Activated T-cell treated with anti-CD3 and anti-CD28 coated beads, Interleukin-2, amount 50 U/mL, for 1 hour (primary cell): ENCODE measurements at places on chromosomes 2 and 18.
A peak's percentile ranks its signal among the peaks of the same experiment; 100 is the strongest.

GRCh38 chr2:148122788-148123187 lies 101.9 kb downstream of the MBD5 start:
- DNase-seq, result no peak

- no peak for DNase-seq
Measured at GRCh38 chr18:75533950-75534349, 106.4 kb upstream of the SMIM21 start.

- no peak for DNase-seq
Measured at GRCh38 chr18:64872710-64873458, 724.0 kb upstream of the LINC00305 start.

GRCh38 chr18:35241448-35241804 lies 592 bp downstream of the ZNF397 start:
- no peak for DNase-seq

DNA sequence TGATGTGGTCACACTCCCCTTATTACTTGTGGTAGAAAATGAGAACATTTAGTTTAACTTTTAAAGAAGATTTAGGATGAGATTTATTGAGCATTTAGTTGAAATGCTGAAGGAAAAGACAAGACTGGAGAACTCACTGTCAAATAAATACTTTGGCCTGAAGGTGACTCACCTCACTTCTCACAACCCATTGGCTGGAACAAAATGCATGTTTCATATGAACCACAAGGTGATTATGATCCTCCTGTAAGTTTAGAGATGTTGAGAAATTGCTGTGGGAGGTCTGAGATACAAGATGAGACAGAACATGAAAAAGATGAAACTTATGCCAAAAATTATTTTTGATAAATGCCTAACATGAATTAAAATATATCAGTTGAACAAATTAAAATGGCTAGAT lies 1004.5 kb downstream of the SOCS6 start:
- DNase-seq, result no peak

DNA sequence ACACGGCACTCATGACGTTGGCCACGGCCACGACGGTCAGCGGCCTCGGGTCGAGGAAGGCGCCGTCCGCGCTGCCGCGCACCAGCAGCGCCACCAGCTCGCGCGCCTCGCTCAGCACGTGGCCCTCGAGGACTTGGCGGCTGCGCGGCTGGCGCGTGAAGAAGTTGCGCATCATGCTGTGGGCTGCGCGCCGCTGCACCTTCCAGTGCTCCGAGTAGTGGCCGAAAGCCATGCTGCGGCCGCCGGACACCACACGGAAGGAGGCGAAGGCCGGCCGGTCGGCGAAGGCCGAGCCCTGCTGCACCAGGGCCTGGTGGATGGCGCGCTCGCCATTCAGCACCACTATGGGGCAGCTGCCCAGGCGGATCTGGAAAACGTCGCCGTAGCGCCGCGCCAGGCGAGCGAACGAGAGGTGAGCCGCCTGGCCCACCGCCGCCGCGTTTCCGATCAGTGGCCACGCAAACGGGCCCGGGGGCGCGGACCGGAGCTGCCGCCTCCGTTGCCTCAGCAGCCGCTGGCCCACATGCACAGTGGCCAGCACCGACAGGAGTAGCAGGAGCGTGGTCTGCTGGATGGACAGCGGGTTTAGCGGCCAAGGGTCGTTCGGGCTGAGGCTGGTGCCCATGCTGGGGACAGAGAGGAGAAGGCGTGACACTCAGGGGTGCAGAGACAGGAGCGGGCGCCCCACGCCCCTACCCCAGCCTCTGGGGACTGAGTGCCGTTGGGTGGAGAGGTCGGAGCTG lies 1.0 kb downstream of the CYP1B1 start:
- no peak for DNase-seq

DNA sequence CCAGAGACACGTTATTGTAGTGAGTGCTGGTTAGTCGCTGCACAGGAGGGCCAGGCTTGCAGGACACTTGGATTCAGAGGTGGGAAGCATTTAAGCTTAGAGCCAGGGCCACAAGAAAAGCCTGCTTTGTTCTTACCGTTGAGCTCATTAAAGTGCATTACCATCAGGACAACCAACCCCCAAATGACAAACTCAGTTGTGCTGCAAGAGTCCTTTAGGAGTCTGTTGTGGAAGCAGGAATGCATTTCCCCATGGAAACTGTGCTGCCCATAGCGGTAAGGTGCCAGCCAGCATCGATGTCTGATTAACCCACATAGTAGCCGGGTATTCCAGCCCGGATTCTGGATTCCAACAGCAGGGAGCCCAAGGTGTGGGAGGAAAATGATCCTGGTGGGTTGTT lies 23.4 kb upstream of the REEP1 start:
- DNase-seq, result no peak

- no peak for DNase-seq
Measured at GRCh38 chr18:49993299-49993698, 180.0 kb upstream of the ACAA2 start.

DNA sequence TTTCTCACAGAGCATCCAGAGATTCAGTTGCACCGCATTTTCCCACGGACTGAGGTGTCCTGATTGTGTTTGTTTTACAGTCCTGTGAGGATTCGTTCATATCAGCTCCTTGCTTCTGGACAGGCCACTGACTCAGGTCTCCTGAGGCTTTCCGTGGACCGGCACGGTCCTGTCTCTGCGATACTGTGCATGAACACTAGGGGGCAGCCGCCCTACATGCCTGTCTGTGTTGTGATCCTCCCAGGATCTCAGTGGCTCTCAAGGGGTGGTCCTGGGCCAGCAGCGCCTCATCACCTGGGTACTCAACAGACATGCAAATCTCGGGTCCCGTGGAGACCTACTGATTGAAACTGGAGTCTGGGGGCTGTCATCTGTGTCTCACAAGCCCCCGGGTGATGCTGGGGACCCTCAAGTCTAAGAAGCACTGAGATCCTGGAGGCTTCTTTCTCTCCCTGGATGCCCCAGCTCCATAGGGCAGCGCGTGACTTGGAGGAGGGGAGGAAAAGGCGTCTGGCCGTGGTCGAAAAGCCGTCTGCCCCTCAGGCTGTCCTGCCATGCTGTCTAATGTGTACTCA lies 28.9 kb downstream of the IL1R2 start:
- DNase-seq, result peak; percentile 85

- DNase-seq, result no peak
Measured at GRCh38 chr18:58270396-58270795, 226.4 kb downstream of the NEDD4L start.
